ENCODE measurements at places on chromosomes 4 and X. TPM values are rescaled to one million over a fixed set of nuclear protein-coding genes. Genes with fewer than 3 reads are reported as not detected.

- DNase-seq: no peak
Measured at GRCh38 chr4:158771776-158772175, 3.0 kb downstream of the FNIP2 start.

- DNase-seq: no peak
Measured at GRCh38 chr4:67785528-67785927, 31.3 kb upstream of the GNRHR start.

- no peak for DNase-seq
Measured at GRCh38 chr4:108560616-108561015, 59.8 kb upstream of the RPL34 start.

DNA sequence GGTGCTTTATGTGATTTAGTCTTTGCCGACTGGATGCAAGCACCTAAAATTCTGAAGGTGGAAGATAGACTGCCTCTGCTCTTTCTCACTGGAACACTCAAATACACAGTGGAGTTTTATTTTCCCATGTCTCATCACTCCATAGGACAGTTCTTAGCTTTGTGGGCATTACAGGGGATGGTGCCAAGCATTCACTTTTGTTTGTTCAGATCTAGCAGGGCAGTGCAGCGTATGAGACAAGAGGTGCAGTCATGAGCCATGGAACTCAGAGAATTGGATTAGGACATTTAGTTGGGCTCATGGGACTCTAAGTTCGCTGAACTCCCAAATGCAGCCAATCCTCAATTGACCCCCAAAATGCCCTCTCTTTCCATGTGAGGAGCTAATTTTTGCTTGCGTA is 1136.9 kb upstream of the PRKX start:
- DNase-seq: no peak

GRCh38 chr4:2350982-2351381 is 67.5 kb downstream of the ZFYVE28 start:
- no peak for DNase-seq

GRCh38 chr4:53640576-53641453 is 49.5 kb upstream of the LNX1 start:
- no peak for DNase-seq

DNA sequence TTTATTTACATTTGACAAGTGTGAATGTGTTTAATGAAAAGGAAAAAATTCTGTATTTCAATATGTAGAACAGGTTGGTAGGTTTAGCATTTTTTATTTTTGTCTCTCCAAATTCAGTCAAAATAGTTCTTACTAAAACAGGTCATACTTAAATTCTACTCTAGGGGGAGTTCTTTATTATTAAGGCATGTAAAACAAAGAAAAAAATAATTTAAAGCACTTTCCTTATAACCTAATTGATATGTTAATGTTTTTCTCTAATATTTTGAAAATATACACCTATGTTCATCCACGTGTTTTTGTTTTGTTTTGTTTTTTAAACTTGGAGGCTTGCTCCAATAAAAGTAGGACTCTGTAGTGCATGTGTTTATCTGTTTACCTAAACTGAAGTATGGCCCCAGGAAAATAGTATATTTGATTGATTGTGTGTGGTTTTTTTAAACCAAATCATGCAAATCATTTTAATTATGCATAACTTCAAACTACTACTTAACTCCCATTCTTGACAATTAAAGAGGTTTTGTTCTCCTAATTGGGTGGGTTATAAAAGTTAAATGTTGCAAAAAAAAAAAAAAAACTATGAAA is 562.7 kb downstream of the RPA4 start:
- DNase-seq: no peak

DNA sequence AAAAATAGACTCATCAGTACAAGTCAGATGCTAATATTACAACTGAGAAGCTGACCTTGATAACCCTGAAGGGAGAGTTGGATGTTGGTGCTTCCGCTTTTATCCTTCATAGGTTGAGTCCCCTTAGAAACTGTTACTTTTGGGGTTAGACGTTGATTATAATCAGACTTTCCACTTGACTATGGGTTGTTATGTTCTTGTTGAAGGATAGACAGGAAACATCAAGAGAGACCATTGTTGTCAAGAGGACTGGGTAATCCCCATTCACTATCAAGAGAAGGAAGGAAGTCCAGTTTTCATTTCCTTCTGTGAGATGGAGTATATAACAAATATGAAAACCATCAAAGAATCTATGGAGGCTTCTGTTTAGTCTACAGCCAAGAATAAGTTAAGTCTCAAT is 229.9 kb upstream of the AFF2 start:
- no peak for DNase-seq

DNA sequence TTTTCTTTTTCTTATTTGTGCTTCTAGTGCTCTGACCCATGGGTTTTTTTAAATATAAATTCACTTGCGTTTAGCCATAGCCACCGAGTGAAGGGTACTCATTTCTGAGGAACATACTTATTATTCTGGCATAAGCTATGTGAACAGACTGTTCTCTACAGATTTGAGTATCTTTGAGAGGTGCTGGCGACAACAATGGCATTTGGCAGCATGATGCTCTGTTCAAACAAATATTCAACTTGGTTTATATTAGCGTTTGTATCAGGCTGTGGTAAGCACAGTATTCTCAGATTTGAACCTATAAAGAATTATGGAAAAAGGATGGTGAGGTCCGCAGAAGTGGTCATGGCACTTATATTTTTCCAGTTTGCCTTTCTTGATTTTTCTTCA is 108.7 kb upstream of the LIMCH1 start:
- DNase-seq: no peak

GRCh38 chr4:677431-678293 is 3.3 kb downstream of the MYL5 start:
- DNase-seq: no peak

DNA sequence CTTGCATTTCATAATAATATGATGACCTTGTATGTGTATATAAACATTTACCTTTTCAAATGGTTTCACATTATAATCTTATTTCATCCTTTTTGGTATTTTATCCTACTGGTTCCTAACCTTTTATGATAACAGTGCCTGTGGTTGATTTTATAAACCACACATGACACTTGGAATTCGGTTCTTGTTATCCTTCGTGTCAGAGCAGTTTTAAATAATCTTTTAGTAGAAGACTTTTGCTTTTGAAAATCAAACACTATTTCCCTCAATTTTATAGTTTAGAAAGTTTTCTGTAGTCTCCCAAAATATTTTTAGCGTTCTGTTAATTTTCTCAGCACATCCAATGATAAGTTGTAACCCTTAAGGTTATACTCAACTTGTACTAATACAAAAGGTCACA is 676.8 kb downstream of the RAPGEF2 start:
- DNase-seq: no peak

- no peak for DNase-seq
Measured at GRCh38 chr4:25937801-25938200, 23.8 kb downstream of the SMIM20 start.

DNA sequence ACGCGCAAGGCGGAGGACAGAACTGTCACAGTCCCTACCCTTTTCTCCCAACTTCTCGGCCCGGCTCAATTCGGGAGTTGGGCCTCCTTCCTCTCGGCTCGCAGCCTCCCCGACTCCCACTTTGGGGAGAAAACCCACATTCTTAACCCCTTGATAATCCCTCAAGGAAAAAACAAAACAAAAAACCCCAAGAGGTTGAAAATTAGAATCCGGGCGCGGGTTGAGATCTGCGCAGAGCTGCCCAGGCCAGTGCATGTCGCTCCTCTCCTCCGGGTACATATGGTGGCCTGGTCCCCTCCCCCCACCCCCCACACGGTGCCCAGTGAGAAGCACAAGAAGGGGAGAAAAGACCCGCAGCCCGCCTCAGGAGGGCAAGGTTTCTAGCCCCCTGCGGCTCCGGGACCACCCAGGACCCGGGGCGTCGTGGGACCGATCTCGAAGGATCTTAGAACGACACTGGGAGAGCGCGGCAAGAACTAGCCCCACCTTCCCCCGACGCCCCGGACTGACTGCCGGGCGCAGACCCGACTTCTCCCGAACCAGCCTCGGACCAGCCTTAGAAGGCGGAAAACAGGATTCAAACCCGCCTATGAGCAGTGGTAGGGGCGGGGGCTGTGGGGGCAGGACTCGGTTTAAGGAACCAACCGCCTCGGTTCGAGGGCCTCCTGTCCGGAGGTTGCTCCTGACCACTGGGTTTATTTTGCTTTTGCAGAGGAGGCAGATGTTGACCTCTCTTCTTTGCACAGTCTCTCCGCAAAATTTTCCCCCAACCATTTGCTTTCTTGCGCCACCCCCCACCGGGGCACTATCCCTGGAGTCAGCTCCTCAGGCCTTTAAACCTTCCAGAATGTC is 2.5 kb upstream of the PDGFRA start:
- DNase-seq: no peak

DNA sequence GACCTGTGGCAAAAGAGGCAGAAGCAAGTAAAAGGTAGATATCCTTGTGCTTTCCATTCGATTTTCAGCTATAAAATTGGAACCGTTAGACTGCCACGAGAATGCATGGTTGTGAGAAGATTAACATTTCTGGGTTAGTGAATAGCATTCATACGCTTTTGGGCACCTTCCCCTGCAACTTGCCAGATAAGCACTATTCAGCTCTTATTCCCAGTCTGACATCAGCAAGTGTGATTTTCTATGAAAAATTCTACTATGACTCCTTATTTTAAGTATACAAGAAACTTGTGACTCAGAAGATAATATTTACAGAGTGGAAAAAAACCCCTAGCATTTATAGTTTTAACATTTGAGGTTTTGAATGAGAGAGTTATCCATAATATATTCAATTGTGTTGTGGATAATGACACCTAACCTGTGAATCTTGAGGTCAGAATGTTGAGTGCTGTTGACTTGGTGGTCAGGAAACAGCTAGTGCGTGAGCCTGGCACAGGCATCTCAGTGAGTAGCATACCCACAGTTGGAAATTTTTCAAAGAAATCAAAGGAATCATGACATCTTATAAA is 3.9 kb downstream of the FGB start:
- no peak for DNase-seq

DNA sequence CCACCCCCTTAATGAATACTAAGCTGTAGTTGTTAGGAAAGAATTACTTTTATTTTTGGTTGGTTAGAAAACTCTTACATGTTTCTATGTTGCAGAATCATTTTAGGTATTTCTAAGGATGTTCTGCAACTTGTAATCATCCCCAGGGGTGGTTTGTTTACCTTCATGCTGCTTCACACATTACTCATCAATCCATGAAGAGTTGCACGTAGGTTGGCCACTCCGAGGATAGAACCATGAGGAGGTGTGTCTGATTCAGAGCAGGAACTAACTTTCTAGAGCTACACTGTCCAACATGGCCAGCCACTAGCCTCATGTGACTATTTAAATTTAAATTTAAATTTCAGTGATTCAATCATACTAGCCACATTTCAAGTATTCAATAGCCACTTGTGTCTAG is 127.2 kb upstream of the FRMPD4 start:
- no peak for DNase-seq

GRCh38 chr4:47222276-47222675 is 190.9 kb downstream of the GABRB1 start:
- DNase-seq: no peak

DNA sequence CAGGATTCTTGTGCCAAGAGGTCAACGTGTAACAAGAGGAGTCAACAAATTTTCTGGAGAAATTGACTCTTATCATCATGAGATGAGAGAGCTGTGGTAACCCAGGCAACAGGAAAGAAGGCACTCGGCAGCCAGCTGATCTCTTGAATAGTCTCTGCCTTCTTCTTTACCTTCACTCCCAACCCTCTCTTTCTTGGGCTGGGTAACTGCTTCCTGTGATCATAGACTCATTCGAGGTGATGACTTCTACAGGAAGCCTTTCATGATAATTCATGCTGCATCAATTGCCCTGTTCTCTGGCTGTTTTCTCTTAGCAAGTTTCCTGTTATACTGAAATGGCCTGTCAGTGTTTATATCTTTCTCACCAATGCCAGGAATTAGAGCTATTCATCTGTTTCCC is 70.8 kb upstream of the FSTL5 start:
- no peak for DNase-seq

DNA sequence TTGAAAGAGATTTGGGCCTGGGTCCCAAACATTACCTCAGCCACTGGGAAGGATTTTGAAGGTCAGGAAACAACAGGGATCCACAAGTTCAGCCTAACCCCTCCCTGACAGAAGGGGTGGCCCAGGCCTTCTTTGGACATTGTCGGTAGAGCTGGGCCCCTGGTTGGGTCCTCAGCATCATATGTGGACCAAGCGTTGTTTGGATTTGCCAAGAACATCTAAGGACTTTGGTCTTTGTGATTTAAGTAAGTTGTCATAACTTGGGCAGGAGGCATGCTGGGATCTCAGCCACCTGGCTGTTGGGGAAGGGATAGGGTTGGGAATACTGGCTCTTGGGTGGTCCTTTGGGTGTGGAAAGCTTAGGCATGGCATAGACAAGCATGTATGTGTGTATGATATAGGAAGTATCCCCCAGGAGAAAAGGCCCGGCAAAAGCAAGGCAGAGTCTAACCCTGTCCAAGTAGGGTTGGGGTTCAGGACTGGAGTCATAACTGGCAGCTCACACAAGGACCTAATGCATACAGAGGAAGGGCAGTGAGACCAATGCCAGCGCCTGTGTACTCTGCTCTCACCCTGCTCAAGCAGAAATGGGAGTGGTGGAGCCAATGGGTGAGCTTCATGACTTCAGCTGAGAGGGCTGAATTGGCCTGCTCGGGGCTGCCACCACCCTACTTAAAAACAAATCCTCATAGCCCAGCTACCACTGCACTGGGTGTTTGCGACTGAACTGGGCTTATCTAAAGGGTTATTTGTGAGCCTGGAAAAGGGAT is 102.8 kb downstream of the RTL5 start:
- peak; percentile 65 for DNase-seq

- no peak for DNase-seq
Measured at GRCh38 chr4:74395633-74396032, 30.7 kb downstream of the EREG start.

GRCh38 chrX:27186671-27187070 is 276.5 kb downstream of the PPP4R3C start:
- DNase-seq: no peak

GRCh38 chr4:25839233-25839632 is 23.6 kb downstream of the SEL1L3 start:
- DNase-seq: no peak

DNA sequence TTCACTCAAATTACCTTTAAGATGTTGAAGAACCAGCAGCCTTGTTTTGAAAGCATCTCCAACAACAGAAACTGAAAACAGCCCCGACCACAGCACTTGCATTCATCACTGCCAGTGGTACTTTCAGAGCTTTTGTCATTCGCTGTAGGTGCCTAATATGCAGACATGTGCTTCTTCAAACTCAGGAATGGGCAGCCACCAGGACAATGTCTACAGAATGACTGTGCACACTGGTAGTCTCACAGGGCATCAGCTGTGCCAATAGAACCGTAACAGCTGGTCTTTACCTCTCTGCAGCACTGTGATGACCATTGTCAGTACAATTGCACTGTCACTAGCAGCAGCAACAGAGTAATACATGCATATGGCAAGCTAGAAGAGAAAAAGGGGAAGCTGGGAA is 1149.7 kb downstream of the STPG2 start:
- DNase-seq: no peak

PCSK1N gene
- not detected for total RNA-seq

CLDN24 gene
- total RNA-seq: not detected

IGSF1 gene
- 0.45 TPM for total RNA-seq

FAM184B gene
- total RNA-seq: not detected

MAGEA1 gene
- total RNA-seq: not detected

CLIC2 gene
- 20.8 TPM for total RNA-seq

PTCHD1 gene
- total RNA-seq: 0.19 TPM

ASB12 gene
- total RNA-seq: not detected

XG gene
- 3.4 TPM for total RNA-seq

NUDT6 gene
- total RNA-seq: 5.5 TPM

MND1 gene
- total RNA-seq: not detected
